Glomerular endothelial cell (primary cell): ENCODE measurements at places on chromosomes 16 and 17. TPM values are rescaled to one million over a fixed set of nuclear protein-coding genes. Genes with fewer than 3 reads are reported as not detected.

GRCh38 chr16:20960899-20961298, 60.3 kb downstream of the LYRM1 start:
- DNase-seq, result no peak

GINS2 gene
- 3.2 and 6.1 TPM in 2 replicates for total RNA-seq

HOXB9 gene
- 14.5 and 16.7 TPM in 2 replicates for total RNA-seq

SEC14L1 gene
- total RNA-seq, result 604 and 637 TPM in 2 replicates

DNA sequence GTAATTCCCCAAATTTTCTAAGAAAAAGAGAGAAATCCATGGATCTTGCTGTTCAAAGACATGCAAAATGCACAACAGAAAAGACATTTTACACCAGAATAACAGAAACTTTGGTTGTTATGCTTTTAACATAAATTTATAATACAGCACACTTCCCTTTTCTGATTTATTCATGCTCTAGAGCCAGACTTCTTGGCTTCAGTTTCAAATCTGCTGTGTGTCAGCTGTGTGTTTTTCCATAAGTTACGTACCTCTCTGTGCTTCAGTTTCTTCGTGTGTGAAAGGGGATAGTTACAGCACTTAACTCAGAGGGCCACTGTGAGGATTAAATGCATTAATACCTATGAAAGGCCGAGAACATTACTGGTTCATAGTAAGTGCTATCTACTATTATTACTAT, 6.8 kb upstream of the CCL3L1 start:
- no peak for DNase-seq

DNA sequence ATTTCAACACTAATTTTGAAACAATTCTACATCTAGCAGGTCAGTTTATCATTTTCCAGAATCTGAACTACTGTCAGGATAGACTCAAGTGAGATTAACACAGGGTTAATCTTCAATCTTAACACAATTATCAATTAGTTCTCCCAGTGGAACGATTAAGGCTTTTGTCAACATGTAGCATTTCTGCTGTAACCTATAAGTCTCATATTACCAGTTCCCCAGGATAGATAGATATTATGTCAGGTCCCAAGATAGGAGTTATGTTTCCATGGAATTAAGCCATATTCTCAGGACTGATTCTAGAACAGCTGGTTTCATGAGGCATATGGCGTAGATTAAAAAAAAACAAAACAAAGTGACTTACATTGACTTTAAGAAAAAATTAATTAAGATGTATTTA, 4.4 kb upstream of the FBF1 start:
- DNase-seq, result no peak

DNA sequence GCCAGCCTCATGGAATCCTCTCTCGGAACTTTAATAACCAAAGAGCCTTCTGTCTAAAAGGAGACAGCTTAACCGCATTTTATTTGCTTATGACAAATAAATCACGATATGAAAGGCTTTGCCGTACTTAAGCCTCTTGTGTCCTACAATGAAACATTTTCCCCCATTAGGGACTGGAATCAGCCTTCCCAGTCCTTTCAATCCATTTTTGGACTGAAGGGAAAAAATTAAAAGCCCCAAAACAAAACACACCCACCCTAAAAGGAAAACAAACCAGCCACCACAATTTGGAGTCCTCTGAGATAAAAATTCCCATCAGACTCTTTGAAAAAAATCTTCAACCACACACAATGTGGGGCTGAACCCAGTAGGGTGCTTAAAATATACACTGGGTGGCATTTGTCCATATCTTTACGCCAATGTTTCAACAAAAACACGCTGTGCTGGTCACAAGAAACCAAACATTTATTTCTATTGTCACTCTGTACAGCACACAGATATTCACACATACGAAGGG, 3.0 kb downstream of the HOXB4 start:
- DNase-seq, result no peak

DNA sequence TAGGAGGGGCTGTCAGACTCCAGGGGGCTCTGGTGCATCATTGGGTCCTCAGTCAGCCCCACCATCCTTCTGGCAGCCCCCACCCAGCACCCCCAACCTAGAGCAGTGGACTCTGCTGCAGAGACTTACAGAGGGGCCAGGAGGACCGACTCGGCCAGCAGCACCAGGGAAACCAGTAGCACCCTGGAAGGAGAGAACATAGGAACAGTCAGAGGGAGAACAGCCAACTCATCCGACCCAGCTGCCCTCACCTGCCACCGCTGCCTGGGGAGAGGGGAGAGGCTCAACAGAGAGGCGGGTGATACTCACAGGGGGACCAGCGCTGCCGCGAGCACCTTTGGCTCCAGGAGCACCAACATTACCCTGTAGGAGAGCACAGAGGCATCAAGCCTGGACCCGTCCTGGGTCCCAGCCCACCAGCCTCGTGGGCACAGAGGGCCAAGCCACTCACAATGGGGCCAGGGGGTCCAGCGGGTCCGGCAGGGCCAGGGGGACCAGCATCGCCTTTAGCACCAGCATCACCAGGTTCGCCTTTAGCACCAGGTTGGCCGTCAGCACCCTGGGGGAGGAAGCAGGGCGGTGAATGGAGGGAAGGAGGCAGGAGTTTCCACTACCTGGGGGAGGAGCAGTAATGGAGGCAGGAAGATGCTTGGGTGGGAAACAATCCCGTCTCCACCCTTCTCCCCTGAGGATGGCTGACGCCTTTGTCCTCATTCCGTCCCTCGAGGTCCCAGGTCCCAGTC, 11.7 kb downstream of the COL1A1 start:
- DNase-seq, result no peak

GRCh38 chr17:17577373-17577772, 14.1 kb downstream of the PEMT start:
- DNase-seq, result no peak

DNA sequence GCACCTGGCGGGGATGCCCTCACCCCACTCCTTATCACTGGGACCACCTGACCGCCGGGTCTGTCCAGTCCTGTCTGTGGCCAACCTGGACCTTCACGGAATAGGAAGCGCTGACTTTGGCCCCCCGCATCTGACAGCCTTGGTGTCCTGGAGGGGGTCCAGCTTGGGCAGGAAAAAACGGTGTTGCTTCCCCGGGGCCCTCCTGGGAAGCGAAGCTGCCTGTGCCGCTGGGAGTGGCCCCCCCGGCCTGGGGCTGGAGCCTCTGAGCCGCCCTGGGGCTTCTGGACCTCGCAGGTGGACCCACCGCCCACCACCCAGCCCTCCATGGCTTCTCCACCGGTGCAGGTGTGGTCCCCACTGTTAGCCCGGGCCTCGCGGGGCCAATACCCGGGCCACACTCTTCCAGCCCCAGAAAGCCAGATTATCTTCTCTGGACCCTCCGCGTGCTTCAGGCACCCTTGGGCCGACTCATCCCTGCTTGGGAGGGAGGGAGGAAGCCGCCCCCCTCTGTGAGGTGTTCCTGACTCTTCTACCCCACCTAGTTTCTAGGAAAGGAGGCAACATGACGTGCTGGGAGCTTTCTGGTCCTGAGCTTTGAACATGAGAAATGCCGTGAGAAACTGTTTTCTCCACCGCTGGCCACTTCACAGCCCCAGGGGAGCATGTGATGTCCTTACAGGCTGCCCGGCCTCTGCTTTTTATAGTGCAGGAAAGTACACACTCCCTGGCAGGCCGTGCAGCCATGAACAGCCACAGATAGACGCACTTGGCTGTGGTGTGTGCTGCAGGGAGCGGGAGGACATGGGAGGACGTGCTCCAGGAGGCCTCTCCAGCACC, 1.1 kb downstream of the C1QTNF1 start:
- DNase-seq, result no peak

GRCh38 chr17:44188576-44189403, 2.0 kb downstream of the TMUB2 start:
- DNase-seq, result no peak

ABCC6 gene
- 0.10 and 0.23 TPM in 2 replicates for total RNA-seq

SHPK gene
- 14.5 and 15.0 TPM in 2 replicates for total RNA-seq

DNA sequence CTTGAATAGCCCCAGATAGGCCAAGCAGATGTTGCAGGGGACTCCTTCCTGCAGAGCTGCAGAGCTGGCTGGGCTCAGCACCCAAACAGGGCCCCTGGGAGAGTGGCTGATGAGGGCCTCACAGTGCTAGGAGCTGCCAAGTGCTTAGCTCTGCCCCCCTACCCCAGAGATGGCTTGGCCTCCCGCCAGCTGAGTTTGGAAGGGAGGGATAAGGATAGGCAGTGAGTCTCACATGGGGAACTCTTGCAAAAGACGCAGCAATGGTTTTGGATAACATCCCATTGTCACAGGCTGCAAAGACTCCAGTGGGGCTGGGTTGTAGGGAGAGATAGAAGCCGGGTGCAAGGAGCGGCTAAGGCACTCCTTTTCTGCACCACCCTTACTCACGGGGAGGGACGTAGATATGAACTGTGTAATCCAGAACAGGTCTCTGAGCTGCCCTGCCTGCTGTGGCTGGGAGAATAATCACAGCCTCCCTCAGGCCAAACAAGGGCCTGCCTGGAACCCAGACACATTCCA, 52.9 kb upstream of the MAF start:
- no peak for DNase-seq

CACNG1 gene
- not detected in 2 replicates for total RNA-seq

- DNase-seq, result no peak
These were observed 32.8 kb downstream of the TANC2 start for GRCh38 chr17:62998665-62999393.

SLC52A1 gene
- 0.10 TPM in 1 of 2 replicates, not detected in the other for total RNA-seq

TM4SF5 gene
- total RNA-seq, result not detected in 2 replicates

DNA sequence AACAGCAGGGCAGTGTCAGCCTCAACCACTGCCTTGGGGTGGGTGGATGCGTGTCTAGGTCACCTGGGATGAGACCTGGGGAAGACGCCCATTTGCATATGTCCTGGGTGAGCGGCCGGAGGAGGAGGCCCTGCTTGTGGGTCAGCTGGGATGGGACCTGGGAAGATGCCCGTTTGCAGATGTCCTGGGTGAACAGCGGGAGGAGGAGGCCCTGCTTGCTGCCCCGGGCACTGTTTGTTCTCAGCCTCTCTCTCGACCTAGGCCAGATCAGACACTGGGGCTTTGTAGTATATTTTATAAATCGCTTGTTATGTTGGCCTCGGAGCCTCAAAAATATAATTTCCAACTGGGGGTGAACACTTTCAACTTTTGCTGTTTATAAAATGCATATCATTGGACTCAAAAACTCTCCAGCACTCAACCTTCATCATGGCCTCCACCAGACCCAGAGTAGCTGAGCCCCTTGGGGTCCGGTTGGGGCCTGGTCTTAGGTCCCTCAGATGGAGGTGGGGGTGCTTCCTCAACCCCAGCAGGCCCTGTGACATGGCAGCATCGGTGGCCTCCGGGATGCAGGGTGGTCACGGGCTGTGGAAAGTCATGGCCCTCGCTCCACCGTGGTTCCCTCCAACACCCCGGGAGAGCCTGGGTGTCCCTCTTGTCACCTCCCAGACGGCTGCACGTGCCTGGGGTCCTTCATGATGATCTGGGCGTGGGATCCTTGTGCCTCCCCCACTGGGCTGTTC, 17.3 kb downstream of the DBNDD1 start:
- no peak for DNase-seq

- no peak for DNase-seq
These were observed 5.7 kb upstream of the BANP start for GRCh38 chr16:87945351-87946042.

DNA sequence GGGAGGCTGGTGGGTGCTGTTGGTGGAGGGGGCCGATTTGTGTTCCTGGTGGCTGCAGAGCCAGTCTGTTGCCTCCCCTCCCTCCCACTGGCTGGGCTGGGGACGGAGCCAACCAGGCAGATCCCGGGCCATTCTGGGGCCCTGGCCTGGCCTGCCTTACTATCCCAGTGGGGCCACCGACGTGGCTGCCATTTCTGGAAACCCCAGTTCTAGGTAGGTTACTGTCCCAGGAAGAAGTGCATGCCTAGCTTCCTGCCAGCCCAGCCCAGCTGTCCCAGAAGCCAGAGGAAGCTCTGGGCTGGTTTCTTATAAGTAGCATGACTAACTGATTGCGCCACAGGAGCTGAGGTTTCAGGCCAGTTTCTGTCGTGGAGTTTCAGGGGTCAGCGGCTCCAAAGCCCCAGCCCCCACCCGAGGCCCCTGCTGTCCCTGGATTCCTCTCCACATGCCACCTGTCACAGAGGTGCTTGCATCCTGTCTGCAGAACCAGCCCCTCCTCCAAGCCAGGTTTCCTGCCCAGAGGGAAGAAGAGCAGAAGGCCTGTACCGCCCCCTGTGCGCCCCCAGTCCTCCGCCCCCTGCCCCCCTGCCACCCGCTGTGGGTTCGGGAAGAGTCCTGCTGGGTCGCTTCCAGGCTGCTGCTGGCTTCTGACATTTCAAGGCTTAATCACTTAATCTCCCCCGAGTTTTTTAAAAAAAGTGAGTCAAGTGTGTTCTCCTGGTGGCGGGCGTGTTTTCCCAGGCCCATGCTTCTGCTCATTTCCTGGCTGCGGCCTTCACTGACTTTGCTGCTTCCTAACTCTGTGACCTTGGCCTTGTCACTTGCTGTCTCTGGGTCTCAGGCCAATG, 13.2 kb downstream of the IL4R start:
- no peak for DNase-seq

- no peak for DNase-seq
These were observed 41.4 kb downstream of the AP1G1 start for GRCh38 chr16:71767060-71767900.

HOXB8 gene
- 27.0 and 31.7 TPM in 2 replicates for total RNA-seq

RMI2 gene
- 3.6 and 5.9 TPM in 2 replicates for total RNA-seq

DNA sequence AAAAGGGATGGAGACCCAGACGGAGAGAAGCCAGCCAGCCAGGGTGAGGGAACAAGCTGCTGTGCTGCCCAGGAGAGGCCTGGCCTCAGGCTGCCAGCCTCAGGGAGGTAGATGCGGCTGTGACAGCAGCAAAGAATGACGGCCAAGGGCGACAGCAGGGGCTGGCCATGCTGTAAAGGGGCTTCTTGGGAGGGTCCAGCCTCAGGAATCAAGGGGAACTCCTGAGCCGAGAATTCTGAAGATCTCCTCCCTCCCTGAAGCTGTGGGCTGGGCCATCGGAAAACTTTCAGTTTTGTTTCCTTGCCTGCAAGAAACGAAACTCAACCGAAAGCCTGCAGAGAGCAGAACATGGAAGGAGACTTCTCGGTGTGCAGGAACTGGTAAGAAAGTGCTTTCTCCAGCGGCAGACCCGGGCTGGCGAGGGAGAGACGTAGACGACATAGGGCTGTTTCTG, at the start of gene XAF1:
Gene XAF1, plus strand, starts transcription at position 316 of the 454 bp plus-strand sequence. Its CDS starts 33 bp downstream, at position 349.
- DNase-seq, result no peak

UMOD gene
- not detected in 2 replicates for total RNA-seq

CNGB1 gene
- total RNA-seq, result not detected in 2 replicates

TPSAB1 gene
- total RNA-seq, result not detected in 2 replicates

DNA sequence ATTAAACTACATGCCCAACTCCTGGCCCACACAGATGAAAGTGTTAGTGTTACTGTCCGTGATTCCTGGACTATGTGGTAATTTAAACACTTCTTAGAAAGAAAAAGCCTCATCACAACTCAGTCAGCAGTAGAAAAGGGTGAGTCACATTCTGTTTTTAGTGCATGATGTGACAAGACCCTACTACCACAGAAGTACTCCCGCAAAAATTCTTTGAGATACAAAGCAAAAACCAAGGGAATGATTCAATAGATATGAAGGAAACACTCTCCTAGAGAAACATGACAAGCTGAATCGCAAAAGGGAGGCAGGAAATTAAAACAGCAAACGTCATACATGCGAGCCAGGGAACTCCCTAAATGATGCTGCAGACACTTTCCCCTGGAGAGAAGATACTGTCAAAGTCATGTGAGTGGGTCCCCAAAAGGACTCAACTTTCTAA, 14.4 kb downstream of the SNN start:
- no peak for DNase-seq

C16orf92 gene
- not detected in 2 replicates for total RNA-seq

- DNase-seq, result no peak
These were observed 200.6 kb upstream of the CIBAR2 start for GRCh38 chr16:85312642-85313525.

- no peak for DNase-seq
These were observed 6.8 kb upstream of the MED9 start for GRCh38 chr17:17469996-17470395.

GRCh38 chr17:78879635-78880186, 23.3 kb downstream of the CEP295NL start:
- no peak for DNase-seq

BAHCC1 gene
- total RNA-seq, result 19.3 and 30.5 TPM in 2 replicates
